CD8-positive, alpha-beta memory T cell (primary cell): ENCODE measurements at places on chromosomes 6 and 20. TPM values are rescaled to one million over a fixed set of nuclear protein-coding genes. Genes with fewer than 3 reads are reported as not detected.

Gene ARG1
- not detected for total RNA-seq

Gene CST4
- total RNA-seq: not detected

Gene CFAP206
- not detected for total RNA-seq

Gene TFAP2A
- not detected for total RNA-seq

- H3K36me3 ChIP-seq: peaks cover 9% of the 10 kb centered on the region
- H3K4me3 ChIP-seq: no peak overlapping the region
- DNase-seq: no peak
- no peak overlapping the region for H3K27ac ChIP-seq
- H3K27me3 ChIP-seq: no peaks in the 10 kb centered on the region
- peaks cover 9% of the 10 kb centered on the region for H3K4me1 ChIP-seq
Measured at GRCh38 chr20:47521059-47521808, 19.5 kb downstream of the NCOA3 start.

GRCh38 chr20:24637087-24637486 is 167.7 kb downstream of the SYNDIG1 start:
- no peak for DNase-seq
- H3K27ac ChIP-seq: no peak overlapping the region
- no peaks in the 10 kb centered on the region for H3K36me3 ChIP-seq
- H3K27me3 ChIP-seq: no peaks in the 10 kb centered on the region

GRCh38 chr6:148249679-148250375 is 92.8 kb upstream of the SASH1 start:
- DNase-seq: no peak
- no peaks in the 10 kb centered on the region for H3K4me1 ChIP-seq
- H3K27me3 ChIP-seq: no peaks in the 10 kb centered on the region

DNA sequence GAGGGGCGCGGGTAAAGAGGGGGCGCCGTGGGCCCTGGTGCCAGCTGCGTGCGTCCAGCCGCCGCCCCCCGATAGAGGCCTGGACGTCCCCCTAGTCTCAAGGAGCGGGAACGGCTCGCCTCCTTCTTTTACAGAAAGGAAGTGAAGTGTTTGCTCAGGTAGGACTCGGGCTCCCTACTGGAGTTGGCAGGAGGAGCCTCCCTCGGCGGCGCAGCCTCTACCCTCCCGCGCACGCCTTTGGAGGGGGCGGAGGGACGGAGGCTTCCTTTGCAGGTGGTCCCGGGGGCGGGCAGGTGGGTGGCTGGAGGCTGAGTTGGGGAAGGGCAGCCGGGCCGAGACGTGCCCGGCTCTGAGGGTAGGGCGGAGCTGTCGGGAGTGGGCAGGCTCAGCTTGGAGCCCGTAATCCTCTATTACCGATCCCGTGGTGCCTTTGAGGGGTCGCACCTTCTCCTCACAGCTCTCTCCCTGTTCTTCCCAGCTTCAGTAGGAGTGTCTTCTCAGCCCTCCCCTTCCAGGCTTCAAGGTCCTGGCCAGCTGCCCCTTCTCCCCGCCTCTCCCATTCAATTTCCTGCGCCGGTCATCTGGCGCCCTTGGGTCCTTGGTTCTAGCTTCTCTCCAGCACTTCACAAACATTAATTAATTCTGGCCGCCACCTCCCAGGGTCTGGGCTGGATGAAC is 728 bp downstream of the ITPR3 start:
- H3K27ac ChIP-seq: peak overlapping the region; percentile 89
- H3K4me3 ChIP-seq: peak overlapping the region; percentile 87
- peaks cover 40% of the 10 kb centered on the region for H3K4me1 ChIP-seq
- no peaks in the 10 kb centered on the region for H3K27me3 ChIP-seq

- H3K27me3 ChIP-seq: no peaks in the 10 kb centered on the region
- no peaks in the 10 kb centered on the region for H3K4me1 ChIP-seq
- H3K27ac ChIP-seq: no peak overlapping the region
- no peak for DNase-seq
Measured at GRCh38 chr6:56664029-56664428, 21.3 kb upstream of the DST start.
